CD14-positive monocyte (primary cell): ENCODE measurements at places on chromosomes 16 and 17.

DNA sequence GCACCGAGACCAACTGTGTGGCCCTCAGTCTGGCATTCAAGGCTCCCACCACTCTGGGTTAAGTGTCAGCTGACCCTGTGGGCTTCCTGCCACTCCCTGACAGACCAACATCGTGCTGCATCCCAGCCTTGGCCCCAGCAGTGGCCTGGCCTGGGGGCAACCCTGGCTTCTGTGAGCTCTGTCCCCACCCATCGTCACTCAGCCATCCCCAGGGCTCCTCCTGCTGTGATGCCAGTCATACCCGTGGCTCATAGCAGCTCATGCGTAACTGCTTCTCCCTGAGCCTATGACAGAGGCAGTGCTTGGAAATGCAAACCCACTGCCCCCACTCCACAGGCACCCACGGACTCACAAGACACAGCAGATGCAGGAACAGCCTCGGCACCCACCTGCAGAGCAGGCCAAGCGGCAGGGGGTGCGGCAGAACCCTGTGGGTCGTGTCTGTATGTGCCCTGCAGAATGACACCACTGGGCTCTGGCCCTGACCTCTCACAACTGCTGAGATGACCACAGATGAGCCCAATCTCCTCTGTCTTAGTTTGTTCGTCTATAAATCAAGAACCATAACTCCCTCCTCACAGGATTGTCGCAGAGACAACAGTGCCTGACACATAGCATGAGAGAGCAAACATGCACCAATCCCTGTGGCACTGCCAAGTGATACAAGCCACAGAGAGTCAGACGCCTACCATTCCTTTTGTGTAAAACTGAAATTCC lies 26.6 kb downstream of the PIEZO1 start:
- no peak for DNase-seq

DNA sequence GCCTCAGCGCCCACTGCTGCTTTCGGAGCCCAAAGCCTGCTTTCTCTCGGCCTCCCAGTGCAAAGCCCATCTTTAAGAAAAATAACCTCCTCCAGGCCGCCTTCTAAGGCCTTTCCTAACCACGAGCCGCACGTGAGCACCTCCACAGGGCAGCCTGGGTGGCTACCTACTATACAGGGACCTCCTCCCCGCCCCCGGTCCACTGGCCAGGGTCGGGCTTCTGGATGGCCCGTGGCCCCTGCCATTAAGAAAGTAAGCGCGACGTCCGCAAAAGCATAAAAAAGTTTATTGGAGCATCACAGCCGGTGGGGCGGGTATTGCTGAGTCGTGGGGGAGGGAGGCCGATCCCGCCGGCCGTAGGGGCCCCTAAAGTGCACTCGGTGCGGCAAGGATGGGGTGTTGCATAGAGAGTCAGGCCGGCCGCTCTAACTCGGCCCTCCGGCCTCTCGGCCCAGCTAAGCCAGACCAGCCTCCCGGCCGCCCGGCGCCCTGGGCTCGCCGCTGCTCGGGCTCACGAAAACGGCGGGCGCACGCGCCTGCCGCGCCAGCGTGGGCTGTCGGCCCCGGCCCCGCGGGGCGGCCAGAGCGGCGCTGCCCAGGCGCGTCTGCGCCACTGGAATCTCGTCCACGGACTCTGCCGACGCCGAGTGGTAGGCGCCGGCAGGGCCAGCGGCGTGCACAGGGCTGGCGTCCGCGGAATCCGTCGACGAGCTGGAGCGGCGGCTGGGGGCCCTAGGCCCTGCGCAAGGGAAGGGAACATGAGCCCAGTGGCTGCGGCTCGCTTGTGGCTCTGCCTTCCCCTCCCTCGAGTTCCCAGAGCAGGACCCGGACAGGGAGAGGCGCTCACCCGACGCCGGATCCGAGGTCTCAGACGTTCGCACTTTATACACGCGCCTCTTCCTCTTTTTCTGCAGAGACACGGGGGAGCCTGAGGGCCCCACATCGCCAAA lies 1.1 kb upstream of the TPPP3 start:
- peak; percentile 77 for DNase-seq

GRCh38 chr17:8029121-8029520 lies 9.7 kb upstream of the ALOX15B start:
- no peak for DNase-seq

GRCh38 chr16:70553645-70554044 lies 30.0 kb downstream of the SF3B3 start:
- no peak for DNase-seq

GRCh38 chr17:4313221-4314114 lies 49.7 kb upstream of the ANKFY1 start:
- no peak for DNase-seq

DNA sequence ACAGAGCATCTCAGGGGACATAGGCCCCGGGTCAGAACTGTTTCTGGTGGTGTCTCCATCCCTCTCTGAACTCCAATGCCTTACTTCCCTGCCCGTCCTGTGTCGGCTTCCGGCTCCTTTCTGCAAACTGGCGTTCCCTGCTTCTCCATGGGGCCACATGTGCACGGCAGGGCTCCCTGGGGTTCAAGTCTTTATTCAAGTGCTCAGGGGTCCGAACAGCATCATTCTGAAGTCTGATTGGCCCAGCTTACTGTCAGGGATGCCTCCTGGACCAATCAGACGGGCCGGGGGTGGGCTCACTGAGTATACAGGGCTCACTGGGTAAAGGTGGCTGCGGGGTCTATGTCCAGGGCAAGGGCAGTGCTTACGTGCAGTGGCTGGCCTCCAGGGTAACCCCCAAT lies 17.1 kb downstream of the C16orf82 start:
- DNase-seq = no peak

- no peak for DNase-seq
These were observed 167.3 kb upstream of the IRX3 start for GRCh38 chr16:54453871-54454270.

DNA sequence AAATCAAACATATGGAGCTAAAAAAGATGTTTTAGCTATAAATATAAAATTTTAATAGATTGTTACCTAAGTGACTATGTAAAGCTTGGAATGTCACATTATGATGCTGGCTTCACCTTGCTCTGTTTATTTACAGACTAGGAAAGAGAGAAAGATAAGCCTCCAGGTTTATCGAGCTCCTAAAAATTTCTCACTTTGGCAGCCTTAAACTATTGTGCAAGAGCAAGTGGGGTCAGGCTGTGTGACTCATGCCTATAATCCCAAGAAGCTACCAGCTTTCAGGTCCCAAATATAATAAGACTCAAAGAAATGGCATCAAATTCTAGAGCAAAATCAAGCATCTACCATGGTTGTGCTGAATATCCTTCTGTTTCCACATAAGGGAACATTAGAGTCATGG lies 34.3 kb upstream of the PRSS54 start:
- no peak for DNase-seq

DNA sequence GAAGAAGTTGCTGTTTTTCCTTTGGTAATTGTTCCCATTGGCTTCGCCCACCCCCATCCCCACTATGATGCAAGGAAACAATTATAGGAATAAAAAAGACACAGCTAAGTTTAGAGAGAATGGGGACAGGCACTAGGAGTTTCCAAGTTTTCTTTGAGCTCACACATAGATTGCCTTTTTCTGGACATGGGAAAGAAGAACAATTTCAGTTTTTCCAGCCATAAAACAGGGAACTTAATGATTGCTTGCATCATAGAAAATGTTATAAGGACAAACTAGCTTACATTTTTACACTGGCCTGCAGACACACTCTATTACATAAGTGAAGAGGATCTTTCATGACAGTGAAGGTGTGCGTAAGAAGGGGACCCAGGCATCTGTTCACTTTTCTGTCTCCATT lies 142.3 kb upstream of the ZFHX3 start:
- no peak for DNase-seq

DNA sequence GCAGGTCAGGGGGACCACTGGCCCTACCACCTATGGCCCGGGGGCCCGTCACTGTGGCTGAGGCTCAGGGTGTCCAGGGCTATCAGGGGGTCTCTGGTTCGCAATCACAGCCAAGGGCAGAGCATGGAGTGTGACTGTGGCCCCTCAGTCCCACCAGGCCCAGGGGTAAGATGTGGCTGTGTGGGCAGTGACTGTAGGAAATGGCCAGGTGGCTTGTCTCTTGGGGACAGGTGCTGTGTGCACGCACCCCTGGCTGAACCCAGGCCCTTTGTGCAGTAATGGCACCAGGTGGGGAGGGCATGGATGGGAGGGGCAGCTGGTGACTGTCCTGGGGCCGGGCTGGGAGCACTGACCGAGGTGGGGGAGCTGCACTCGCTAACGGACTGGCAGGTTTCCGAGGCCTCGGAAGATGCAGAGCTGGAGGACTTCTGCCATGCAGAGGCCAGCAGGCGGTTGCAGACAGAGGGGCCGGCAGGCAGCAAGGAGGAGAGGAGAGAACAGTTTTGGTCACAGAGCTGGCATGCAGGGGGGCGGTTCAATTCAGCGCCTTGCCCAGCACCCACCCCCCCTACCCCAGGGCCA lies 18.8 kb downstream of the IL34 start:
- DNase-seq = no peak

DNA sequence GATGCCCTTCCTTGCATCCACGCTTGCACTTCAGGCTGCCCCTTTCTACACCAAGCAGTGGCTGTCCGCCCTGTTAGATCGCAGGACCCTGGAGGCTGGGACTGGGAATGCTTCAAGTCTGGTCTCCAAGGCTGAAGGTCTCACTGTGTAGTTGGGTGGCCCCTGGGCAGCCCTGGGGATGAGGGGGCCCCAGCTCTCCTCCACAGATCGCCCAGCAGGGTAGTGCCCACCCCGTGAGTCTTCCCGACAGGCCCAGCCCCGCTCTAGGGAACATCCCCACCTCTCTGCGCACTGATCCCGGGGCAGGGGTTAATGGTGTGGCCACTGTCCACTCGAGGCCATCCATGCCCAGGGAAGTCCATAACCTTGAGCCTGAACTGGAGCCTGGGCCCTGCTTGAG lies 10.3 kb downstream of the ZNF213 start:
- DNase-seq = no peak

DNA sequence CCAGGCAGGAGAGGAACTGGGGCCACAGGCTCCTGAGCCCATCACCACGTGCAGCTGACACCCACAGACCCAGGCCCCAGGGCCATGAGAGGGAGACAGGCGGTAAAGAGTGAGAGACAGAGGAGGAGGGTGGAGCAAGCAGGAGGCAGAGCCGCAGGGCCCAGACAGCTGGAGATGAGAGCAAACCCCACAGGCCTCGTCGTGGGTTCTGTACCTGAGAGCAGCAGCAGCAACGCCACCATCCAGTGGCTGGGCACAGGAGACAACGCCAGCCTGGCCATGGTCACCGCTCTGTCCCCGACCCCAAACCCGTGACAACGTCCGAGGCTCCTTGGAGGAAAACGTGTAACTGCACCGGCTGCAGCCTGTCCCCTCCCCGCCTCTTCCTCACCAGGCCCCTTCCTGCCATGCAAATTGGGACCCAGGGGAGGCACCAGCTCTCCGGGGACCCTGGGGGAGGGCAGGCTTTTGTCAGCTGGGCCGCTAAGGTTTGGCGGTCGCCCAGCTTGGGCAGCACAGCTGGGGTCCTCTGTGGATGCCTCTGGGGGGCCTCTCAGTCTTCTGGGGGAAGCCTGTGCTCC lies at the start of gene CD79B:
CD79B (minus strand) TSS at position 351 of the 581 bp plus-strand sequence; CDS start at position 281, 70 bp downstream.
- peak; percentile 13 for DNase-seq

DNA sequence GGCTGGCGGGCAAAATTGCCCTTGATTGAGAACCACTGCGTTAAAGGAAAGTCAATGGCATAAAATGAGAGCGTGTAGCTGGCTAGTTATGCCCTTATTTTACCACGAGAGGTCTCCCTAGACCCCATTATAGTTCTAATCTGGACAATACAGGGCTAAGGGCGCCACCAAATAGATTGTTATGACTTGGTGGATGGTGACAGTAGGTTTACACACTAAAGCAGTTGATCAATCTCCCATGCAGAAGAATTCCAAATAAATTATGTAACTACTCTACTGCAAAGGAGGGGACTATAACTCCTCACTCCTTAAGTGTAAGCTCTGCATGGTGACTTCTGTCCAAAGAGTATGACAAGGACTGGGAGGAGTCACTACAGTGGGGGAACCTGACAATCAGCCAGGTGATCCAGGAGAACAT lies 20.4 kb upstream of the YPEL2 start:
- DNase-seq = peak; percentile 48
